ENCODE measurements at places on chromosomes 16 and 17. TPM values are rescaled to one million over a fixed set of nuclear protein-coding genes. Genes with fewer than 3 reads are reported as not detected.

HES7 gene
- not detected for total RNA-seq

DHRS11 gene
- total RNA-seq: 2.4 TPM

DNA sequence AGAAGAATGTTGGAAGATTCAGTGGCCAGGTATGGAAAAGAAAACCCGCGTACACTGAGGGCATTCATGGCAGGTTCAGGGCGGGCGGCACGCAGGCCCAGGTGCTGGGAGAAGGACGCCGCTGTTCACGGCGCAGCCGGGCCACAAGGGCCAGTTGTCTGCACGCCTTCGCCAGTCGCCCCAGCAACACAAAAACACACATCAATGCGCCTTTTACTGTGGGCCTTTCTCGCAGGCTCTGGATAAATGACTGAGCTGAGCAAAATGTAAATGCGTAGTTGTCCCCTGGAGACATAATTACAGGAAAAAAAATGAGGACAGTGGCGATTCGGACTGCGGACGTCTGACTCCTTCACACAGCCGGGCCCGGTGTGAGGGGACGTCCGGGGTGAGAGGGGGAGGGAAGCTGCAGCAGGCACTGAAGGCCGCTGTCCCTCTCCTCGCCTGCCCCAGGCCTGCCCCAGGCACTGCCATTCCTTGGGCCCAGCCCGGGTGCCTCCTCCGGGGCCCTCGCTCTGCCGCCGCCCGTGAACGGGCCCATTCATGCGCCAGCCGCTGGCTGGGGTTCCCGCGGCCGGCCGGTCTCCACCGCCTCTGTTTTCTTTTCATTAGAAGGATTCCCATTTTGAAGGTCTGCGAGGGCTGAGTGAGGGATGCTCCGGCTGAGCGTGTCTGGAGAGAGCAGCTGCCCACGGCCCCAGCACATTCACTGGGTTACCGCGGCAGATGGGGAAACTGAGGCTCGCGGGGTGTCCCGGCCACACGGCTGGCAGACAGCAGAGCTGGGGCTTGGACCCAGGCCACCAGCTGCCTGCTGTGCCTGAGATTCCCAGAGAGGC, 6.5 kb upstream of the ZNF469 start:
- ATAC-seq: no peak

- ATAC-seq: no peak
Observed at GRCh38 chr17:48067245-48067644, 19.1 kb downstream of the NFE2L1 start.

- ATAC-seq: no peak
Observed at GRCh38 chr16:83248735-83249463, 558.9 kb upstream of the HSBP1 start.

DNA sequence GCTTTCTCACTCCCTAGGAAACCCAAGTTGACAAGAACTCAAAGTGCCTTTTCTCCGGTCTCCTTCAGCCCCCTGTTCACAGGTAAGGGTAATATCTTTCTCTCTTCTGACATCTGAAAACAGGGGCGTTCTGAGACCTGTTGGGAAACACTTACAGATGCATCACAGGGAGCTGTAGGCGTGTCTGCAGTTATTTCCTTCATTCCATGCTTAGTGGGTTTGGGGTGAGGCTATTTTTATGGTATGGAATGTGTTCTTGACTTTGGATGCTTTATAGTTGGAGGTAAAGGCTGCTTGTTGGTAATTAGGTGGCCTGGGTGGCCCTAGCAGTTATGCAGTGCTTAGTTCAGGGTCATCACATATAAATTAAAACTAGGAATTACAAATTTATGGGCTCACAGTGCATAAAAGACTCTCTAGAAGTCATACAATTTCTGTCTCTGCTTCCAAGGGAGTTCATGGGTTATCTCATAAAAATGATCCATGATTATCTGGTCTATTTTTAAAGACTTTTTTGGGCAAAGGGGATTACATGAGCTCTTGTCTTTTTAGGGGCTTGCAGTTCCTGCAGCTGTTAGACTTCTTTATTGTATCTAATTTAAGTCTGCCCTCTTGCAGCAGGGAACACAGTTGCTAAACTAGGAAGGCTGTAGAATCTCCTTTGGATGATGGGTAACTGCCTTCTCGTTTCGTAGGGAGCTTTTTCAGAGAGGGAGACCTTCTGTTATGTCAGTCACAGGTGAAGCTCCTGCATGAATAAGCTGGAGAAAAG, 10.2 kb downstream of the SOCS7 start:
- no peak for ATAC-seq

- no peak for ATAC-seq
Observed at GRCh38 chr17:29444589-29444988, 54.4 kb downstream of the TAOK1 start.

DNA sequence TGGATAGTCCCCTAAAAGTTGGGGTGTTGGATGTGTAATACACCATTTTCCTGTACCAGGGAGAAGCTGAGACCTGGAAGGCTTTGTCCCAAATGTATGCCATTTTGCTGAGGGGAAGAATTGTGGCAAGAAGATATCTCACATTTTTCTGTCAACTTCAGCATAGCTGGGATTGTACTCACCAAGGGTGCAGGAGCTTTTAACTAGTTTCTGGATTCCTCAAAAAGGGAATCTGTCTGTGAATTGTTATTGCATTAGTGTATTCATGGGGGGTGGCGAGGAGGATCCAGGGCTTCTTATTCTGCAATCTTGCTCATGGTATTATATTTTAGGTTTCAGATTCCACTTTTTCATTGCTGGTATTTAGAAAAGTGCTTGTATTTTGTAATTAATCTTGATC, 208.2 kb upstream of the MYOCD start:
- no peak for ATAC-seq

DNA sequence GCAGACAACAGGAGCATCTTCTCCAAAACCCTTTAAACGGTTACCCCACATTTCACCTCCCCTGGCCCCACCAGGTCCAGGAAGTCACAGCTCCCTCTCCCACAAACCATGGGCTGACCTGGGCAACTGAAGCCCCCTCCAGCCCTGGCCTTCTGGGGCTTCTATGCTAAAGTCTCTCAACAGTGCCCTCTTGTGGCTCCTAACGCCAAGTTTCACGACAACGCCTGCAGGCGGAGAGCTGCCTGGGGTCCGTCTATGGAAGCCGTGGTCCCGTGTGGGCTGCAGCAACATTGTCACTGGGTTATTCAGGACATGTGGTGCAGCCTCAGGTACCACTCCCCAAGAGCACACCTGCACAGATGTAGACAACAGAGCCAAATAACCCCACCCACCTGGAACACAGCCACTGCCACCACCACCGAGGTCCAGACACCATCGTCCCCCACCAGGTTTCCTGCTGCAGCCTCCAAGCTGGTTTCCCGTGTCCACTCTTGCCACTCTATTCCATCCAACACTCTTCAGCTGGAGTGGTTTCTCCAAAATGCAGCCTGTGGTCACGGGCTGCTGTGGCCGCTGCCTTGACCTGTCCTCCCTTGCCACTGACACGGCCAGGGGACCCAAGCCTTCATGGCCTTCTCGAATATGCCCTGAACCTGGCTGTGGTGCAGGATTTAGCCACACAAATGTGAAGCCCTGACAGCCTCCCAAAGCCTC, 19.1 kb downstream of the C16orf95 start:
- ATAC-seq: no peak

DNA sequence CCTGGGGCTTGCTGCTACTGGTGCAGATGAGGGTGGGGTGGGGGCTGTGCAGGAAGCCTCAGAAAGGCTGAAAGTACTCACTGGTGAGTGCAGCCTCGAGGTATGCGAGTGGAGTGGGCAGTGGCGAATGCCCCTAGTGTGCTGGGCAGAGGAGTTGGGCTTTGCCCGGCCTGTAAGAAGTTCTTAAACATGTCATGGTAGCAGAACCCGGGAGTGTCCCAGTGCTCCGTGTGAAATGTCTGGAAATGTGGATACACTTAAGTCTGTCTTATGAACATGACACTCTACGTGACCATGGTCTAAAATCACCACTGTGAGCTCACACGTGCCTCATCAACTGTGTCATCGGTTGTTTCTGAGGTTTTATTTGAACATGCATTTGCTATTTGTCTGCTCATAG, 1.7 kb downstream of the SMTNL2 start:
- ATAC-seq: no peak

- no peak for ATAC-seq
Observed at GRCh38 chr16:53282975-53283946, 151.0 kb upstream of the RBL2 start.

All from gastroesophageal sphincter (tissue), 4 donors.